Non-pigmented ciliary epithelial cell (primary cell): ENCODE measurements at places on chromosomes 7 and 10.

- DNase-seq: no peak
Measured at GRCh38 chr7:27117887-27118491, 12.6 kb downstream of the HOXA4 start.

GRCh38 chr7:138125598-138126111 lies 49.4 kb downstream of the AKR1D1 start:
- no peak for DNase-seq

GRCh38 chr10:131762789-131763696 lies 137.8 kb upstream of the PPP2R2D start:
- no peak for DNase-seq

DNA sequence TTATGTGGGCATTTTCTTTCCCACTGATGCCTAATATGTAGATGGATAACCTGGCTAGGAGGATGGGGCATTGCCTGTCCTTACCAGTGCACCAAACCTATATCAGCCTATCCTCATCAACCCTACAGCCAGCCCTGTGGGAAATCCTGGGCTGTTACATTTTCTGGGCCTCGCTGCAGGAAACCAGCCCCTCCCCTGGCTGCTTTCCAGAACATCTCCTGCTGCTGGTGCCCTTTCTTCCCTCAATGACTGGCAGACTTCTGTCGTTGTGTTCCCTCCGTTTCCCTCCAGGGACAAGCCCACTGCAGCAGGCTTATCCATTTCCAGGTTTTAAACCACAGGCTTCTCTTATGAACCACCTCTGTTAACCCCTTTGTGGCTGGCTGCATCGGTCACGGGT lies 486.1 kb upstream of the COBL start:
- no peak for DNase-seq

DNA sequence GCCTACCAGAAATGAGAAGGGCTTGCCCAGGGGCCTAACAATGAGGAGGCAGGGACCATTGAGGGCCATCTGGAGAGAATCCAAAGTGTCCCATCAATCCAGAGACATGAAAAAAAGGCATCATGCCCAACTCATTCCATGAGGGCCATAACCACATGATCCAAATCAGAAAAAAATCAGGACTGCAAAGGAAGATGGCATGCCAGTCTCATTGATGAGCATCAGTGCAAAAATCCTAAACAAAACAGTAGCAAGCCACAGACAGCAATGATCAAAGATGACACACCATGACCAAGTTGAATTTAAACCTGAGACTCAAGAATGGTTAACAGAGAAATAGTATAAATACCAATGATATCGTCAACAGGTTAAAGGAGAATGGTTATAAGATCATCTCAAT lies 7.0 kb upstream of the CYP3A4 start:
- no peak for DNase-seq
